ENCODE measurements at places on chromosomes 7 and 10.
A peak's percentile ranks its signal among the peaks of the same experiment; 100 is the strongest.

- peak; percentile 74 for DNase-seq
Observed at GRCh38 chr7:127107601-127108007, 145.1 kb downstream of the GRM8 start.

- DNase-seq: no peak
Observed at GRCh38 chr7:69892790-69893189, 294.5 kb downstream of the AUTS2 start.

GRCh38 chr10:77732213-77733003, 94.8 kb upstream of the KCNMA1 start:
- DNase-seq: no peak

- DNase-seq: no peak
Observed at GRCh38 chr10:119644205-119644814, 6.9 kb upstream of the BAG3 start.

- no peak for DNase-seq
Observed at GRCh38 chr10:61100887-61101286, 156.9 kb upstream of the RHOBTB1 start.

GRCh38 chr7:40200791-40201190, 66.0 kb downstream of the SUGCT start:
- DNase-seq: no peak

- DNase-seq: no peak
Observed at GRCh38 chr7:55557666-55558188, 14.6 kb downstream of the VOPP1 start.

GRCh38 chr10:101552442-101552841, 35.6 kb downstream of the POLL start:
- DNase-seq: no peak

DNA sequence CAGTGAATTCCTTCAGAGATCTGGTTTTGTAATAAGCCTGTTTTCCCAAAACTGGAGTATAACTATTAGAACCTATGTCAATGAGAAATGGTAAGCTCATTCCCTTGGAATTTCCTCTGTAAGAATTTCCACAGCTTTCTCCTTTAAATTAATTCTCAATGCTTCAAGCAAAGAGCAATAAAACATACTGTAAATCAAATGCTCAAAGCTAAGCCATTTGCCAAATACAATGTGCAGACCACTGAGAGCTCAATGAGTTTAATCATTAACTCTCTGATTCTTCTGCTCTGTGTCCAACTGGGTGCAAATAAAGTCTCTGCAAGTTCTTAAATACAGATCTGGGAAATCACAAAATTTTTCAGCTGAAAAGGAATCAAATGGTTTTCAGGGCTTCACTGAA, 227.6 kb upstream of the IMMP2L start:
- DNase-seq: no peak

DNA sequence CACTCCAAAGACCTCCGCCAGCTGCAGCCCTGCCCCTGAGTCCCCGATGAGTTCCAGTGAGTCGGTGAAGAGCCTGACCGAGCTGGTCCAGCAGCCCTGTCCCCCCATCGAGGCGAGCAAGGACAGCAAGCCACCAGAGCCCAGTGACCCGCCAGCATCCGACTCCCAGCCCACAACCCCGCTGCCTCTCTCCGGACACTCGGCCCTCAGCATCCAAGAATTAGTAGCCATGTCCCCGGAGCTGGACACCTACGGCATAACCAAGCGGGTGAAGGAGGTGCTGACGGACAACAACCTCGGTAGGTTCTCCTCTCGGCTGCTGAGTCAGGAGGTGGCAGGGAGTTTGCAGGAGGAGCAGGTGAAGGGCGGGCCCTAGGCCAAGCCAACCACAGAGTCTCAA, 59.3 kb upstream of the SH2B2 start:
- DNase-seq: no peak

DNA sequence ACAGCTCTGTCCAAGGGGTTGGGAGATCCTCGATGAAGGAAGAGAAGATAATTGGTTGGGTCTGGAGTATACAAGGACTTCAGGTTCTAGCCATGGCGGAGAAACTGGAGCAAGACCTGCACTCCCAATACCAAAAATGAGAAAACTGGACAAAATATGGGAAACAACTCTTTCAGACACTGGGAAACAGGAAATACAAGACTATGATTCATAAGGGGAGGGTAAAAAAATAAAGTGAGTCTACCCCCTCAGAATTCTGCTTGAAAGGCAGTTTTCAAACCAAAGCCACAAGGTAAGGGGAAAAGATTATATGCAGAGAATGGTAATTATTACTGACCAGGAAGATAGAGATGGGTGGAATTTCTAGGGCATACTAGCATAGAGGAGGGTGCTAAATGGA, 10.2 kb upstream of the SEC61G start:
- no peak for DNase-seq

DNA sequence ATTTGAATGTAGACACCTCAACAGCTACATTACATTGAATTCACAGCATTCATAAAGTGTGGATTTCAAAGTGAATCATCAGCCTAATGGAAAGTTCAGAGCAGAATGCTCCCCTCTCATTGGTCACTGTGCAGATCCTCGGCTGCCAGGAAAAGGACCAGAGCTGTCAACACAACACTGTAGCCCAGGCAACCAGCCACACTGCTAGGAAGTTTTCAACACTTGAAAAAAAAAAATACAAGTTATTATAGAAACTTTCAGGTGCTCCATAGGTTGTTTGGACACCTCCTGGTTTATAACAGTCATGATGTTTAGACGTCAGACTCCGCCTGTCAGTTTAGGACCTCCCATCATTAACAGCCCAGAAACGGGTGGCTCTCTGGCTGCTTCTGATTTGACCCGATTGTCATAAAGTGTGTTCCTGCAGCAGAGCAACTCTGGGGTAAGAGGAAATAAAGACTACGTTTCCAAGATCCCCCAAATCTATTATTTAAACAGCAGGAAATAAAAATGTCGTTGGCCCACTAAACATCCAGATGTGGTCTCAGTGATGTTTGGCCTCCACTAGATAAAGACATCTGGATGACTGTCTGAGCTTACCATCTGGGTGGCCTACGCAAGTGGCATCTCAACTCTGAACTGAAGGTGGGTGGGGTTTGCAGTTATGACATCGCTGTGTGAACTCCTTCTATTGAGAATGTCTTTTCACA, 117.4 kb downstream of the CABCOCO1 start:
- peak; percentile 32 for DNase-seq

DNA sequence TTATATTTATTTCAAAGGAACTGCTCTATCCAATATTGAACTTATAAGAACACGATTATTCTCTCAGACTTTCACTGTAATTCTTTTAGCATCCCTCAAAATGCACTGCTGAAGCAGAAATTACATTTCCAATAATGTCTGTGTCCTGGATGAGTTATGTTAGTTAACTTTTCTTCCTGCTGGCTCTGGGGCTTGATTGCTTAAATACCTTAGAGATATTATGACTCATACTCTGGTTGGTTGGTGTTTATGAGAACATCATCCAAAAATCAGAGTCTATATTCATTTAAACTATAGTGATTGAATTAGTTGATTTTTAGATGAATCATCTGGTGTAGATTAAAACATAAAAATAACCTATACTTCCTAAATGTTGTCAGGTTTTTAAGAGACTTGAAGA, 246.3 kb upstream of the VWC2 start:
- no peak for DNase-seq

DNA sequence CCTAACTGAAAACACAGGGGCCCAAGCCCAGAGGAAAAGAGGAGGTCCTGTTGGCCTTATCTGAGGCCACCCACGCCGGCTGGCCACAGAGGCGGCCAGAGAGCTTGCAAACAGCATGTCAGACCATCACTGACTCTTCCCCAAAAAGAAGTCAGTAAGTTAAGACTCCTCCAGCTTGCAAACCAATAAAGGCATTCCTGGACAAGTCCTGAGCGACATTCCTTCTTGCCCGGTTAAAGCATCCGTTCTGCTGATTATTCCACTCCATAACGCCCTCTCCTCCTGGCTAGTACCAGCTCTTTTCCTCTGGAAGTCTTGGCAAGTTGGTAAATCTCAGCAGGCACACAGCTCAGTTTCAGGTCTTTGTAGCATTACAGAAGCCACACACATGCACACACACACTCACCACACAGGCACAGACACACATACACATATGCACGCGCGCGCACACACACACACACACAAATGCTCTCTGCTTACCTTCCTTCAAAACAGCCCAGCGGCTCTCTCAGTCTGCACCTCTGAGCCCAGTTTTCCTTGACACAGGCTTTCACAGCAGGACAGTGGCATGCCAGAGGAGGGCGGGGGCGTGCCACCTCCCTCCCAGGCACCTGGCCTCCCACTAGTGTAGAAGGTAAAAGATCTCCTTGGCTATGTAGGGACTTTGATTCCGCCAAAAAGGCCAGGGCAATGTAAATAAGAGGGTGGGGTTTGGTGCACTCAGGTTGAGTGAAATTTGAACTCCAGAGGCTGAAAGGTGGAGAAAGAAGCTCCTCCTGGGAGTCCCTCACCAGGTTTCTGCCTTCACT, 201.4 kb downstream of the TNS3 start:
- no peak for DNase-seq

DNA sequence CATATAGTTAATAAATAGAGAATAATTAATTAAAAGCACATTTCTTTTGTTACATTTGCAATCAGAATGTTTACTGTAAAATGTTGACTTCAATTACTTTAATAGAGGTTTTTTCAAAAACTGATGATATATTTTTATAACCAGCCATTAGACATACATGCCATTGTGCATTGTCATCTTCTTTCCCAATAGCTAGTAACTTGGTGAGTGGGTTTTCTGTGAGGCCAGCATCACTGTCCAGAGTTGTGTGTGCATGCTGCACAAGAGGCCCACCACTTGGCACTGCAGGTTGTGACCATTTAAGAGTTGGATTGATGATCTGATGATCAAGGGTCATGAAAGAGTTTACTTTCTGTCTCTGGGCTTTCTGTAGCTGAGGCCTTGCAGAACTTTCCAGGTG, 46.5 kb downstream of the TFEC start:
- DNase-seq: no peak

GRCh38 chr10:61830846-61831273, 70.6 kb upstream of the ARID5B start:
- no peak for DNase-seq

GRCh38 chr10:93993782-93994437, at the start of gene PLCE1:
Gene PLCE1, plus strand, starts transcription at chr10:93993931. Its CDS starts 37,116 bp downstream, at chr10:94031047.
- DNase-seq: no peak

GRCh38 chr10:14801723-14802122, 27.0 kb upstream of the FAM107B start:
- no peak for DNase-seq

DNA sequence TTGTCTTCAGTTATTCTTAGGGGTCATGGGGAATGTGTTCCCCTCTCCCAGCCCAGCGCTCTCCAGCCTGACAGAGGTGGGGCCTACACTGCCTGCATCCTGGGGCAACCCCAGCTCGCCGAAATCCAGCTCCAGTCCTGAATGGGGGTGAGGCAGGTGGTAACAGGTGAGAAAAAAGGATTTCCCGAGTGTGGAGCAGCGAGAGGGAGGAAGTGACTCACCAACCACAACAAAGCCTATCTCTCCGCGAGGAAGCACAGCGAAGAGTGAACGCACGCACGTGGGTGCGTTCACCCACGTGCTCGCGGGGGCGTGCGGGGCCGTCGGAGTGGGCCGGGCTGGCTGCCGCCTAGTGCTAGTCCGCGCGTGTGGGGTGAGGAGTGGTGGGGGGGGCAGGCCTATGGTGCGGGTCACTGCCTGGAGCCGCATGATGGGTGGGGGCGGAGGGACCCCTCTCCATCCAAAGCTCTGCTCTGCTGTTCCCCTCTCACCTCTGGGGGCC, 855 bp upstream of the PALD1 start:
- peak; percentile 73 for DNase-seq

DNA sequence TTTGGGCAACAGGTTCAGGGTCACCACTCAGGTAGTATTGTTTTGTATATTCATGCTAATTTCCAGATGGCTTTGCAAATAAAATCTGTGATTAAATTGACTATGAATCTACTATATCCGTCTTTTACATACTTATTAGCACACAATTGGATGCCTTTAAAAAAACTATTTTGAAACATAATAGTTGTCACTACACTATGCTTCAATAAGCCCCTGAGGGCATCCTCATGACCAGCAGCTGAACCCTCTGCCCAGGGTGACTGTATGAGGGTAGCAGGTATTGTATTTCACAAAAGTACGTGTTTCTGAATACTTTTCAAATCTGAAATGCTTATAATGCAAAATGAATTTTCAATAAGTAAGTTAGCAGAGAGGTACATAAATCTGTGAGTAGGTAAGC, 97.3 kb downstream of the DNAH11 start:
- no peak for DNase-seq

GRCh38 chr7:22481726-22482125, 18.3 kb downstream of the STEAP1B start:
- DNase-seq: peak; percentile 48

GRCh38 chr7:157762824-157763223, 426.0 kb downstream of the DNAJB6 start:
- no peak for DNase-seq

DNA sequence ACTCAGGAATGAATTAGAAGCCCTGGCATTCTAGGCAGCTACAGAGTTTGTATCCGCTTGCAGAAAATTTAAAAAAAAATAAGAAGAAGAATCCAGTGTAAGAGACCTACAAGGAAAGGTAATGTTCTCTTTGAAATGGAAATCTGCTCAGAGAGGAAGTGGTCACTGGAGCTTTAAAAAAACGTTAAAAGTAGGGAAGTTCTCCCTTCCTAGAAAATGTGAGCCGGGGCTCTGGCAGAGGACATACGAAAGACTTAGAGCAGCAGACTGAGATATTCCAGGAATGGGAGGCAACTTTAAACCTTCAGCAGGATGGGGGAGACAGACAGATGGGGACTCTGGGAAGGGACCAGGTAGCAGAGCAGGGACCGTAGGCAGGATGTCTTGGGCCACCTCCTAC, 149.4 kb upstream of the NPS start:
- no peak for DNase-seq

DNA sequence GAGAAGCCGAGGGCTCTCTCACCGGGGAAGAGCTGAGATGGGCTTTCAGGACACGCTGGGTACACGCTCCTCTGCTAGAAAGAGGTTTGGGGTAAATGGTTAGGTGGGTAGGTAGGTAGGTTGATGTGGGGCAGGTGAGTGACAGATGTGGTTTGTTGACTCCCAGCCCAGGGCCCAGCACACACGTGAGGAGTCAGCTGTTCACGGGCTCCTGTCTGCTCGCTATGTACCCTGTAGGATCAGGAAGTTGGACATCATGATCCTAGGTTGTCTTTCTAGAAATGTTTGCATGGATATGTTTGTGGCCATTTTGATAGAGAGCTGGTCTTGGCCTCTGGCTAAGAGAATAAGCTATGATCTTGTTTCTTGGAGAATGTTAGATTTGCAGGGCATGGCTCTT, 109.0 kb downstream of the TACC2 start:
- no peak for DNase-seq

All from thymus (tissue), 14 donors.